HT1080 (cell line): ENCODE measurements at places on chromosomes 5 and 9. TPM values are rescaled to one million over a fixed set of nuclear protein-coding genes. Genes with fewer than 3 reads are reported as not detected.

- DNase-seq: no peak
Measured at GRCh38 chr5:36681711-36682110, 75.3 kb downstream of the SLC1A3 start.

DNA sequence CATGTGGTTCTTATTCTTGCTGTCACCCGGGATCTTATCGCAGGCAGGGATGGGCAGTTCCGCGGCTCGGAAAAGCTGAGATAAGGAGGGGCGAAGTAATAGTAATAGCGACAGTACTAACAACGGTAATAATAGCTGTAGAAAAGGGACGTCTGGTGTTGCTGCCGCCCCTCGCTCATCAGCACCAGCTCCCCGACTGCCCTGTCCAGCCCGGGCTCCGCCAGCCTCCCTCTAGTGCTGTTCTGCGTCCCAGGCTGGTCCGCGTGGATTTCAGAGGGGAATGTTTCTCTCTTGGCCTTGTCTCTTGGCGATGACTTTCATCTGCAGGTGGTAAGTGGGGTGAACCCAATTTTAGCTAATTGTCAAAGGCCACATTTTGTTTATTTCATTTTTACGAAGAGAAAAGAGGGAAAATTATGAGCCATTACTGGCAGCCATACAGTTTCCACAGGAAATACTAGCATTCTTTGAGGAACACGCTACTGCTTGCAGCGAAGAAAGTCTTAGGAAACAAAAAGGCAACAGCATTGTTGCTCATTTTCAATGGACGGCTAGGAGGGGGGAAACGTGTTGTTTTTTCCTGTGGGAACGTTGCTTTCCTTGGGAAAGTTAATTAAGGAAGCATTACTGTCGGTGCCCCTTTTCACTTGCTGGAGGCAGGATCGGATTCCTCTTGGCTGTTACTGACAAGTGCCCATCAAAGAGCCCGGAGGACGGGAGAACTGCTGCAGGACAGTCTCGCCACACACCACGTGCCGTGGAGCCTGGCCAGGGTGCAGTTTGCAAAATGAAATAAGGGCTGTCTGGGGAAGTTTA lies 762 bp downstream of the SNCAIP start:
- peak; percentile 50 for DNase-seq

The ZNG1E gene
- total RNA-seq: 24.2 and 28.6 TPM in 2 replicates

- peak; percentile 81 for DNase-seq
Measured at GRCh38 chr9:115022760-115023434, 92.5 kb upstream of the TNFSF8 start.

The PCDHB5 gene
- total RNA-seq: 0.10 and 0.90 TPM in 2 replicates

- peak; percentile 55 for DNase-seq
Measured at GRCh38 chr5:33180900-33181299, 259.9 kb upstream of the TARS1 start.

The IL3 gene
- total RNA-seq: not detected in 2 replicates

DNA sequence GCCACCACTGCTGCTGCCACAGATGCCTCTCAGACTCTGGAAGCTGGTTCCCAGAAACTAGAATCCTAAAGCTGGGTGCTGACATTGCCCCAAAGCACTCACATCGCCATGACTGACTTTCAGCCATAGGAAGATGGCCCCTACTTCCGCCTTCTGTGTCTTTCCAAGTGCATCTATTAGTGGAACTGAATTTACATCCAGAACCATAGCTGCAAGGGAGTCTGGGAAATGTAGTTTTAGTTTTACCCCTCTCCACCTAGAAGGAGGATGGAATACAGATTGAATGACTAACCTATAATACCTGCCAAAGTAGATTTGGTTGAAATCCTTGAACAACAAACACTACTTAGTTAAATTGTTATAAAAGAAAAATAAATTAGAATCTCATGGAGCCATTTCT lies 118.8 kb downstream of the RASGRF2 start:
- no peak for DNase-seq

- peak; percentile 93 for DNase-seq
Measured at GRCh38 chr9:135951889-135952663, 9.1 kb downstream of the UBAC1 start.

The FBXW5 gene
- 171 and 188 TPM in 2 replicates for total RNA-seq

DNA sequence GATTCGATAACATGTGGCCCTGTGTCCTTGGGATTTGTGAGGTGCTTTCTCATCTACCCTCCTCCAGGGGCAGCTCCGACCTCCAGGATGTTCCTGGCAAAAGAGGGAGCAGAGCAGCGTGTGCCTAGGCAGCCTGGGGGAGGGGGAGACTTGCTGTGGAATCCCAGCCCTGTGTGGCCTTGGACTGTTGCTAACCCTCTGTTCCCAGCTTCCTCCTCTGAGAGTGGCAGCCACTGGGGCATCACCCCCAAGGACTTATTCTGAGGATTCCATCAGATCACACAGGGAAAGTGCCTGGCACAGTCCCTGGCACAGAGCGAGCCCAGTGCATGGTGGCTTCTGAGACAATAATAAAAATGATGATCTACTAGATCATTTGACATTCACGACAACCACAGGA lies 265.1 kb upstream of the MVB12B start:
- DNase-seq: no peak

The AP3S1 gene
- total RNA-seq: 64.6 and 96.6 TPM in 2 replicates

DNA sequence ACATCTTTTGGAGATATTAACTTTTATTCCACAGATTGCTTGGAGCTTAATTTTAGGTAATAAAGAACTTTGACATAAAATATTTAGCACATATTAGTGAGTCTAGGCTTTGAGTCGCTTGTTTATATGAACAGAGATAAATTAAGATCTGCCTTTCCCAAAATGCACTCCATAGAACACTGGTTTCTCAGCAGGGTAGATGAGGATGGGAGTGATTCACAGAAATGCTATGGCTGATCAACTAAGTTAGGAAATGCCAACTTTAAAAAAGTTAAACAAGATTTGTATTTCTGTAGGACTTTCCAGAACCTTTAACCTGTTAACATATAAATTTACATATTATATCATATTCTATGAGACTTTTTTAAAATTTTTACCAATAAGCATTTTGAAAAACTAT lies 65.2 kb downstream of the STARD4 start:
- no peak for DNase-seq

DNA sequence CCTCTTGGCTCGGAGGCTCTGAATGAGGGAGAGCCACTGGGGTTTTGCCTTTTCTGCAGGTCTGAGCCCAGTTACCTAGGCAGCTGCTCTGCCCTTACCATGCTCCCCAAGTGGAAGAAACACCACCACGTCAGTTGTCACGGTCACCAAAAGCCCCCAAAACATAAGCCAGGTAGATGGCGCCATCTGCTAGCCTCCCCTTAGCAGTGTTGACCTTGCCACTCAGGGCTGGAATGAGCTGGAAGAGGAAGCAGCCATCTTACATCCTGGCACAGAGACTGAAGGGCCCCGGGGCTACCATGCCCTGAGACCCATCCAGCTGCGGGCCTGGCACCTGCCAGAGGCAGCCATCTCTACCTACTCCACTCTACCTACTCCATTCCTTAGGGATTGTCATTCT lies 7.4 kb downstream of the ZER1 start:
- no peak for DNase-seq

The PTPN3 gene
- total RNA-seq: 5.0 and 10.1 TPM in 2 replicates

GRCh38 chr5:98909363-98909762 lies 19.4 kb downstream of the CHD1 start:
- DNase-seq: no peak

- no peak for DNase-seq
Measured at GRCh38 chr5:78841767-78842166, 143.3 kb downstream of the ARSB start.

DNA sequence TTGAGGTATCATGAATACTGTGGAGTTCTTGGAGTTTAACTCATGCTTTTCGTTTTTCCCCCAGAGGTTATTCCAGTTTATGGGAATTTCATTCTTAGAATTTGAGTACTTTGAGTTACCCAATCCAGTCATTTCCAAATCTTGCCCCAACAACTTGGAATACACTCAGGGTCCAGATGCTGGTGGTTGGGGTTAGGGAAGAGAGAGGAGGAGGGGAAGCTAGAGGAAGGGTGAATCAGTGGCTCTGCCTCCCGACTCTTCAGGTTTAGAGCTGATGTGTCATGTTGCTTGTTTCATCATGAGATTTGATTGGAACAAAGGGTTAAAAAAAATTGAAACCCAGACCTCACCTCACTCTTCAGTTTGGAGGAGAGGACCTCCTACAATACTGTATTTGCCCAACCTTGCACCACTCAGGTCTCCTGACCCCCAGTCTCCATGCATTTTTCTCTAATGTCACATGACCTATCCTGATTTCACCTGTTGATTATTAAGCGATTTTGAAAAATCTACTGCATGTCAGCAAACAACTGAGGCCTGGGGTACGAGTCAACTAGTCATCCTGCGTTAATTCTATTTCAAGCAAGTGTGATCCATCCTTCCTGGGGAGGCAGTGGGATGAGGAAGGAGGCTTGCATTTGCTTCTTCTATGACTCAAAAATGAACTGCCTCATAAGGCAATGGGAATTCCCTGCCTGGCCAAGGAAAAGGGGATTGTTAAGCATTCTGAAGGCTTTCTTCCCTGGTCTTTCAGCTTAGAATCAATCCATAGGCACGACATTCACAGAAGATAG lies 6.2 kb upstream of the SLC1A3 start:
- DNase-seq: peak; percentile 72

- no peak for DNase-seq
Measured at GRCh38 chr9:89471390-89471789, 26.5 kb downstream of the SEMA4D start.

The IL5 gene
- total RNA-seq: not detected in 2 replicates

The LMNB1 gene
- 91.0 and 129 TPM in 2 replicates for total RNA-seq

GRCh38 chr5:91052977-91053740 lies 330.0 kb downstream of the ARRDC3 start:
- DNase-seq: no peak

GRCh38 chr9:2041736-2042135 lies 26.6 kb downstream of the SMARCA2 start:
- no peak for DNase-seq
